ENCODE measurements at places on chromosomes 1 and 21.

DNA sequence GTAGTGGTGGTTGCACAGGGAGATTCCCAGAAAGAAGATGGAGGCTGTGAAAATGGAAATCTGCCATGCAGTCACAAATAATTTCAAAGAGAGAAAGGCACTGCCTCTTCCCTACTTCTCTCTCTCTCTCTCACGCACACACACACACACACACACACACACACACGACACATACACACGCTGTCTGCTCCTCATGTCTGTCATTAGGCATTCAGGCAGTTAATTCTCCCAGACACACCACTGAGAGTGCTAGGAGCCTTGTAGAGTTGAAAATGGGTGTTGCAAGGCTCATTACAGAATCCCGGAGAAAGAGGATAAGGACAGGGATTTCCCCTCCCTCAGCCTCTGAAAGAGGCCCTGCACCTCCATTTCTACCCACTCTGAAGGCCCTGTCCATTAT lies 47.8 kb upstream of the LRRN2 start:
- DNase-seq, result no peak

- DNase-seq, result no peak
Measured at GRCh38 chr1:200206761-200207160, 179.3 kb downstream of the NR5A2 start.

- peak; percentile 14 for DNase-seq
Measured at GRCh38 chr1:58718435-58718834, 18.6 kb upstream of the MYSM1 start.

GRCh38 chr21:15986277-15986676 lies 256.5 kb downstream of the USP25 start:
- DNase-seq, result peak; percentile 9

- no peak for DNase-seq
Measured at GRCh38 chr1:111802110-111802509, 46.4 kb downstream of the DDX20 start.

GRCh38 chr1:202012544-202013478 lies 2.4 kb downstream of the ELF3 start:
- peak; percentile 53 for DNase-seq

Measured in small intestine (tissue), 16 donors.